ENCODE measurements at places on chromosomes 12 and 14.

GRCh38 chr14:72291908-72292688 is 359.9 kb downstream of the RGS6 start:
- DNase-seq = no peak

- no peak for DNase-seq
Measured at GRCh38 chr14:72682188-72682587, 211.7 kb downstream of the DPF3 start.

GRCh38 chr12:75606956-75607355 is 95.5 kb upstream of the KRR1 start:
- DNase-seq = no peak

DNA sequence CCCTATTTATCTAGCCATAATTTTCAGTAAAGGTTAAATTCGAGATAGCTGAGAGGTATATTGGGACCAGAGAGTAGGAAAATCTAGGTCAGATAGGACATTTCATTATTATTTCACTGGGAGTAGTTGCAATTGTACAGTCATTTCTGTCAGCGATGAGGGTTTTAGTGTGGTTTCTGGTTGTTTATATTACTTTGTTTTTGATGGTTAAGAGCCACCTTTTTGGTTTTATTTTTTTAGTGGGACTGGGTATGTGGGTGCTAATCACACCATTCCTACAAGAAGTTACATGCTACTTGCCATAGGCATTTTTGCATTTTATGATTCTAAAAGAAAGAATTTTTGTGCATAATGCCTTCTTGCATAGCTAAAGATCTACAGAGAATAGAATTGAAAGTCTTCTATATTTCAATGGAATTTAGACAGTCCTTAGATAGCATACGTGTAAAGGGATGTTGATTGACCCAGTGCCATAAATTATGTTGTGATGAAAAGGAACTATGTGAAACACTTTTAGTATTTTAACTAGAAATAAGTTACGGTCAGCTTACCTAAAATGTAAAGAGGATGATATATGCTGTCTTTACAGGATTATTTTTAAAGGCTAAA is 85.2 kb downstream of the KTN1 start:
- no peak for DNase-seq

DNA sequence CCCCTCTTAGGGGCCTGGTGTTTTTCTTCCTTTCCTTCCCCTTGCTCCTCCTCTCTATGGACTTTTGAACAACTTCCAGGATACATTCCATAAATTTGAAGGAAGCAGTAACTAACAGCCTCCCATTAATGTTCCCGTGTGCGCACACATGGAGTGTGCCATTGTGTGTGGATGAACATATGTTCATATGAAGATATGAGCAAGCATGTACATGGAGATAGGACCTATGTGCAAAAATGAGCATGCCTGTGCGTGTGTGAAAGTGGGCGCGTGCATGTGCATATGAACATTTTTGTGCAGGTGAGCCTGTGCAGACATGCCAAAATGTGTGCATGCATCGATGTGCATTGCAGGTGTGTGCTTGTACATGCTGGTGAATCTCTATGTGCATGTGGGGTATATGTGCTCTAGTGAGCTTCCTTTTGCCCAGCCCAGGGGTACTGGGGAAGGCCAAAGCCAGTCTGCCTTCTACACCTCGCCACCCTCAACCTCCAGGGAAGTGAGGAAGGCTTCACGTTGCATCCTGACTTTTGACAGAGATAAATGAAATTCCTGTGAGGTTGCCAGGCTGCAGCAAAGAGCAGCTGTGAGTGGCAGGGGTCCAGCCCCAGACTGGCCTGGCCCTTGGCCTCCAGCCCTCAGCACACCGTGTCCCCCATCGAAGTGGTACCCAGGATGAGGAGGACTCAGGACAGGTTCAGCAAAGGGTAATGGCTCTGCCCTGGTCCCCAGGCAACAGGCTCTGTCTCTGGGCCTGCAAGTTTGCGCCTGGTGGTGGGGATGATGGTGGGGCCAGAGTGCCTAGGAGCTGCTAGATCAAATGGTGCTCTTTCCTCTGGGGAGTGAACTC is 21.1 kb upstream of the PGF start:
- no peak for DNase-seq

- no peak for DNase-seq
Measured at GRCh38 chr14:67010602-67011001, 178.6 kb upstream of the GARIN2 start.

DNA sequence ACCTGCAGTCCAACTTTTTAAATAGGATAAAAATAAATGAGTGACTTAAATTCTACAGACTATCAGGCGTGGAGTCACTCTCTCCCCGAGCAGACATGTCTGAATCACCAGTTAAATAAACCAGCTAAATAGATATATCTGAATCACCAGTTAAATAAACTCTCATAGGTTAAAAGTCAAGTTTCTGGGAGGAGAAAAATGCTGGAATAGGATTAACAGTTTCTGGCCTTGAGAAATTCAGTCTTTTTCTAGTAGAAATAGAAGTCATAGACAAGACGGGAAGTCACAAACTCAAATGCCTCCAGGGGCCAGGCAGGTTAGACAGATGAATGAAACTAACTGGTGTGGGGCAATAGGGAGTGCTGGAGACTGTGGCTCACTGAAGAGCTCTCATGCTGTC is 258.6 kb upstream of the TMEM132C start:
- DNase-seq = no peak

DNA sequence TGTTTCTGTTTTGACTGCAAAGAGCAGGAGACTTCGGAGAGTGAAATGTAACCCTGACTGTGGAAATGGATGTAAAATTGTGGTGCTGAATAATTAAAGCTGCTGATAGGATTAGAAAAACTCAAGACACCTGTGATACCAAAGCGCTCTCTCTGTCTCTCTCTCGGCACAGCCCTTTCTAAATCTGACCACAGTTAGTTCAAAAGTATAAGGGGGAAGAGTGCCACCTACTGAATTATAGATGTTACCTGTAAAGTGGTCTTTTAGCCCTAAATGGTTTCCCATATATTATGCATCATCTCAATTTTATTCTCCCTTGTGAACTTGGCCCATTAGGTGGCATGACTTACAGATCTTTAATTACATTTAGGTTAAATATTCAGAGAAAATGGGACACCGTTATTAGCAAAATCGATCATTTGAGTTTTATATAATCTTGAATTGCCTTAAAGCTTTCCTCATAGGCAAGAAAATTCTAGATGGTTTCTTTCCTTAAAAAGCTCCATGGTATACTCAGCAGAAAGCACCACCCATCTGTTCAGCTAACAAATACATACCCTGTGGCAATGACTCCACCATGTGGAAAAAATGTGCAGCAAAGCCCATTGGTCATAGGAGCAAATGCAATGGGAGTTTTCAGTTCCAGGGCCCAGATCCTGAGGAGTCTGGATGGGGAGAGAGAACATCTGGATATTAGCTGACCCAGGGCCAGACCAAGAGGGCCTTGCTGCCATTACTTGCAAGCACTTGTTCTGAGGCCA is 18.1 kb downstream of the RFC5 start:
- no peak for DNase-seq

GRCh38 chr14:64069634-64070359 is 217.0 kb downstream of the SYNE2 start:
- no peak for DNase-seq

GRCh38 chr14:64930085-64930843 is 12.3 kb downstream of the GPX2 start:
- DNase-seq = no peak
